T-helper 2 cell (primary cell): ENCODE measurements at places on chromosomes 11 and 22.

DNA sequence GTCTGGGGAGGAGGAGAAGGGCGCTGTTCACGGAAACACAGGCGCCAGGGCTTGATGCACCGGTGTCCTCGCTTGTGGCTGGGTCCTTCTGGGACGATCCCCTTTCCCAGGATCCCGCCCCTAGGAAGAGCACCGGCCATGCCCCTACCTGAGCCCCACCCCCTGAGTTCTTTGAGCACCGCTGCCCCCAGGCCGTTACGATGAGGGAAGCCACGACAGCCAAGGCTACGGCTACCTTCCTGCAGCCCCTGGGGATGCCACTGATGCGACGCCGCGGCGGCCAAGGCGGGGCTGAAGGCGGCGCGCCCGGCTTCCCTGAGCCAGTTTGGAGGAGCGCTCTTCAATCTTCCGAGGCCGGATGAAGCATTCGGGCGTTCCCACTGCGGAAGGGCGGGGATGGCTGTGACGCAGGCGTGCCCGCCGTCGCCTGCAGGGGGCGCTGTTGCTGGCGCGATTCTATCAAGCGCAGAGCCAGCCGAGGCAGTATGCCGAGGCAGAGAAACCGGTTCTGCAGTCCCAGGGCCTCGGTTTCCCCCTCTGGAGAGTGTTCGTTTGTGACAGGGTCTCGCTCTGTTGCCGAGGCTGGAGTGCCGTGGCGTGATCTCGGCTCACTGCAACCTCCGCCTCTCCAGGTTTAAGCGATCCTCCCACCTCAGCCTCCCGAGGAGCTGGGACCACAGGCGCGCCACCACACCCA is 9.7 kb upstream of the NEFH start:
- DNase-seq: peak; percentile 60

DNA sequence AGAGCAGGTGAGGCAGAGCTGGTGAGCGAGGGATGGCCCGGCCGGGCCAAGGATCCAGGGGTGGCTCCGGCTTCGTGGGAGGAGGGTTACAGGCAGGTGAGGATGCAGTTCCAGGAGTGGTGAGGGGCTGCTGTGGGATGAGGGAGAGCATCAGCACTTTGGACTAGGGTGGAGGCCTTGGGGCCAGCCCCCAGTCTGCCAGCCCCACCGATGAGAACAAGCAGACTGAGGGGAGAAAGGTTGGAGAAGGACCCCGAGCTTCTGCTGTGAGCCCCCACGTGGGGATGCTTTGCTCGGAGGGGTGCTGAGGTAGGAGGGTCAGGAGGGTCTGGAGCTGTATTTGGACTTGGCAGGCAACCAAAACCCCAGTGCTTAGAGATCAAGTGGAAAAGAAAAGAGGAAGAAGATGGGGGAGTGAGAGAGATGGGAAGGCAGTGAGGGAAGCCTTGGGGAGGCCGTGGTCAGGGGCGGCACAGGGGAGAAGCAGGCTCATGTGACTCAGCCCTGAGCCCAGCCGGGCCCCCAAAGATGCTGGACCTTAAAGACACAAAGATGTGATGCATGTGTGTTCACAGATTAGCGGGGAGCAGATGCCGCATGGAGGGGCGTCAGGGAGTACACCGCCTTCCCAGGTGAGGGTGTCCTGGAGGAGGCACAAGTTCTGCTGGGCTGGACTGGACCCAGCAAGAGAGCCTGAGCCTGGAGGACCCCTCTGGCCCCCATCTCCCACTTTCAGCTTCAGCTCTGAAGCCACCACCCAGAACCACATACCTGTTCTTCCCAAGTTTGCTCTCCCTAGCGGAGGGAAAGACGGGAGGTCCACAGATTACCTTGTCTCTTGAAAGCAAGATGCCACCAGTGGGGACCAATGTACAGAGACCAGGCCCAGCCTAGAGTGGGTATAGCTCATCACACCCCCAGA is 91.3 kb downstream of the CDKN1C start:
- peak; percentile 7 for DNase-seq

DNA sequence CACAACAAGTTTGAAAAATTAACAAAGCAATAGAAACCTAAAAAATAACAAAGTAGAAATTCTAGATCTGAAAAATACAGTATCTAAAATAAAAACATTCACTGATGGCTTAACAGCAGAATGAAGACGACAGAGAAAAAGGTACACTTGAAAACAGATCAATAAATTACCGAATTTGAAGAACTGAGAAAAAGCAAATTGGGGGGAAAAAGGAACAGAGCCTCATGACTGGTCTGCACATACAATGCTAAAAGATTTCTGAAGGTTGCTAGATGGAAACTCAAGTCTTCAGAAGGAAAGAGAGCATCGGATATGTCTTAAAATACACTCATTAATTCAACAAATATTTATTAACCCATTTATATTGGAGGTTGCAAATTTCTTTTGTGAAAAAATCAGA is 71.6 kb downstream of the SBF2 start:
- no peak for DNase-seq

- DNase-seq: no peak
Measured at GRCh38 chr22:48093981-48094380, 1331.5 kb downstream of the TBC1D22A start.

GRCh38 chr11:87136236-87136635 is 98.5 kb downstream of the TMEM135 start:
- DNase-seq: no peak

DNA sequence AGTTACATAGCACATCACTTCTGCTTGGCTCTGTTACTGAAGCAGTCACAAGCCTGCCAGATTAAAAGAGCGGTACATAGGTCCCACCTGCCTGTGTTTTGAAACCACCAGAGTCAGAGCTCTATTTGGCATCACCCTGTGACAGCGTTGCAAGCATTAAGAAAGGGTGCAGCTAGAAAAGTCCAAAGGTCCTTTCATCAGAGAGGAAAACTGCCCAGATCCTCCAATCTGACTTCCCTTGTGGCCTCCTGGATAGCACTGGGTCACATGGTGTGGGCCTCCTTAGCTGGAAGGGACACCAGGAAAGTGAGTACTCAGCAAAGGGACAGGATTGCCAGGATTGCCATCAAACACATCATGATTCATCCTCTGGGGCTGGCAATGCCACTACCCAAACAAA is 22.9 kb downstream of the STX3 start:
- no peak for DNase-seq

DNA sequence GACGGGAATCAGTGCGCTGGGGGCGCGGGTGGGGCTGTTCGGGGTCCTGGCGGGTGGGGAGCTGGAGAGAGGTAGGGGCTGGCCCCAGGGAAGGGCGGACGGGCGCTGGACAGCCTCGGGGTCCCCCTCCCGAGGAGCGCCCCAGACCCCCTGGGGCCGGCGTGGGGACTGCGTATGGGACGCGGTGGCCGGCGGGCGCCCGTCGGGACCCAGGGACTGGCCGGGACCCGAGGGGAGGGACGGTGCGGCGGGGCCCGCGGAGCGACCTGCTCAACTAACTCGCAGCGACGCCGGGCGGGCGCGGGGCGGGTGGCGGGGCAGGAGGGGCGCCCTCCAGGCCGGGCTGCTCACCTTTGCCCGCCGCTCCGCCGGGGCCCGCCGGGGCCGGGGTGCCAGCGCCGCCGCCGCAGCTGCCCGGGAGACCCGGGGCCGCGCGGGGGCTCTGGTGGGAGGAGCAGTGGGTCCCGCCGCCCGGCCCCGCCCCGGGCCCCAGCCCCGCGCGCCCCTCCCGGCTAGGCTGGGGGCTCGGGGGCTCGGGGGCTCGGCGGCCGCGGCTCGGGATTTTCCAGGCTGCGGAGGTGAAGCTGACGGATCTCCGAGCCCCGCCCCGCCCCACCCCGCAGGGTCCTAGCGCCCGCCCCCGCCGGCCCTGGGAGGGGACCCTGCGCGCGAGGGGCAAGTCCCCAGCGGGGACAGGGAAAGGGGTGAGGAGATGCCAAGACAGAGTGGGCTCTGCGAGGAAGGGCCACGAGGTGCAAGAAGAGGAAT is 12.3 kb downstream of the STARD10 start:
- DNase-seq: peak; percentile 49
